ENCODE measurements at places on chromosomes 6 and 20.

GRCh38 chr6:117976030-117976651 is 69.1 kb downstream of the SLC35F1 start:
- peak; percentile 32 for DNase-seq

- DNase-seq = no peak
These were observed 31.5 kb downstream of the SNX5 start for GRCh38 chr20:17936761-17937732.

DNA sequence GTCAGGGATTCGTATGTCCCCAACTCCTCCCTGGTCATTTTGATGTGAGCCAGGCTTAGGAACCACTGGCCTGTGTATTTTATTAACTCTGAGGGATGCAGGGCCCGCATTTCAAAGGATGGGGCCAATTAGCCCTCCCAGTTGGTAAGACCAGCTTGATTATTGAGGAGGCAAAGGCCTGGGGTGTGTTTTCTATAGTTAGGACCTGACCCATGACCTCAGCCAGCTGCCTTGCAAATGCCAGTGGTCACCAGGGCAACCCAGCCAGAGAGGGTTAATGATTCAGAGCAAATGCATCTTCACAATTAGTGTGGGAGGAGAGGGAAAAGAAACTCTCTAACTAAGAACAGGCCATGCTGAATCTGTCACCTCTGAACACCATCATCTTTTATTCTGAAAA is 835.4 kb downstream of the MAFB start:
- no peak for DNase-seq

- no peak for DNase-seq
These were observed 103.1 kb downstream of the HIVEP2 start for GRCh38 chr6:142841915-142842314.

DNA sequence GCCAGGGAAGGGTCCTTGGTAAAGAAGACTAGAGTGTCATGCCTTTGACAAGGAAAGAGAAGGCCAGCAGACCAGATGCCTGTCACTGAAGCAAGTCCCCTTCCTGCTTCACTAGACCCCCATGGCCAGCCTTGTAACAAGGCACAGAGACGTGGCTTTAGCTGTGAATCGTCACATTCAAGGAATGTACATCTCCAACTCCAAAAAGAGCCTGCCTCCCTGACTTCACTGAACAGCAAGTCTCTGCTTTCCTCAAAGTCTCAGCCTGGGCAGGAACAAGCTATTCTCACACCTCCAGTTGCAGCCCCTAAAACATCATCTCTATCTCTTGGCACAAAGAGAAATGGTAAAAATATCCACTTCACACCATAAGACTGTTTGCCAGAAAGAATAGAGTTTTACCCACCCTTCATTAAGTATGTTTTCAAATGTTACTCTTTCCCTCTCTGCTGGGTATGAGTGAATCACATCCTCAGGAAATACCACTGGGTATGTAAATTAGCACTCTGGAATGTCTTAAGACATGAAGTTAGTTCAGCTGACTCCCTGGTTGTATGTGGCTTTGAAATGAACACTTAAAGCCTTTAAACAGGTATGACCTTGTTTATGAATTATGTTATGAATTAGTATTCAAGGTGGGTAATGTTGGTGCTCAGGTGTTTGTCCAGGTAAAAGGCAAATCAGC is 46.4 kb upstream of the NT5E start:
- DNase-seq = no peak

DNA sequence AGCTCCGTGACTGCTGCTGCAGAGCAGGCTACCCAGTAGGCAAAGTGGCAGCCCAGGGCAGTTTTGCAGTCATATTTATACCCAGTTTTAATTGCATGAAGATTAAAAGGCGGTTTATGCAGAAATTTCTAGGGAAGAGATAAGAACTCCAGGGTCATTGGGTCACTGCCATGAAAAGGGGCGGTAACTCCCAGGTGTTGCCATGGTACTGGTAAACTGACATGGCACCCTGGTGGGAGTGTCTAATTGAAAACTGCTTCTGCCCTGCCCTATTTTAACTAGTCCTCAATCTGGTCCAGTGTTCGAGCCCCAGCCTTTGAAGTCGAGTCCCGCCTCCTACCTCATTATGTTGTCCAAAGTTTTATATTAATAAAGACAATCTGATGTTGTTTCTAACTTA is 75.0 kb upstream of the FUCA2 start:
- no peak for DNase-seq

DNA sequence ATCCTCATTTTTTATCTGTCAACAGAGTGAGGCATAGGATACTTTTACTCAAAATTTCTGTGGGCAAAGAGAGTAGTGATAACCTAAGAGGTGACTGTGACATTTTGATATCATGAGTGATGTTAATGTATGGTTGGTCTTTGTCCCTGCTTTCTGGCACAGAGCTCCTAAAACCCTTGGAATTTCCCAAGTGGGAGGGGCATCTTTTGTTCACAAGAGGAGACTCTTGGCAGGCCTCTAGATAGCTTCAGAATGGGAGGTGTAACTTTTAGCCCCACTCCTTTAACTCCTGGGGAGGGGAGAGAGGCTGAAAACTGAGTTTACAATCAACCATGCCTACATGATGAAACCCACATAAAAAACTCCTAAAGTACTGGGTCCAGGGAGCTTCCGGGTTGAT is 527.8 kb downstream of the RFPL4B start:
- no peak for DNase-seq

DNA sequence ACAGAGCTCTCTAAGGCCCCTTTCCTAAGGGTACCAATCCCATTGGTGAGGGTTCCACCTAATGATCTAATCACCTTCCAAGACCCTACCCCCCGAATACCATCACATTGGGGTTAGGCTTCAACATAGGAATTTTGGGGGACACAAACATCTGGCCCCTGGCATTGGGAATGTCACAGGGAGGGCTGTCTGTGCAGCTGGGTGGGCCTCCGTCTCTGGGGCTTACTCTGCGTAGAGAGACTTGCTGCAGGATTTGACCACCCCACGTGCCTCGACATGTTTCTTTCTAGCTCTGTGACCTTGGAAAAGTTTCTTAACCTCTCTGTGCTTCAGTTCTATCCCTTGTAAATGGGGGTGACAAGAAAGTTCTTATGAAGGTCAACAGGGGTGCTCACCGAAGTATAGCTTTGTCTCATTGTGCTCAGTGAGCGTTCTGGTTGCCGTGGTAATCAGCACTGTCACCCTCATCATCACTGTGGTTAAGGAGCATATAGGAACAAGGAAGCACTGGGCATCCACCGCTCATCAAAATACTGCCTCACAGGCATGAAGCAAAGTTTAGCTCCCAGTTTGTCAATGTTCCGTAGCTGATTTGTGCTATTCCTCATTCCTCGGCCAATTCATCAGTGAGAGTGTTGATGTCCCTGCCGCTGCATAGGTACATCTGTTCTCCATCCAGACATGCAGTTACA is 152.8 kb downstream of the SYCP2 start:
- no peak for DNase-seq

DNA sequence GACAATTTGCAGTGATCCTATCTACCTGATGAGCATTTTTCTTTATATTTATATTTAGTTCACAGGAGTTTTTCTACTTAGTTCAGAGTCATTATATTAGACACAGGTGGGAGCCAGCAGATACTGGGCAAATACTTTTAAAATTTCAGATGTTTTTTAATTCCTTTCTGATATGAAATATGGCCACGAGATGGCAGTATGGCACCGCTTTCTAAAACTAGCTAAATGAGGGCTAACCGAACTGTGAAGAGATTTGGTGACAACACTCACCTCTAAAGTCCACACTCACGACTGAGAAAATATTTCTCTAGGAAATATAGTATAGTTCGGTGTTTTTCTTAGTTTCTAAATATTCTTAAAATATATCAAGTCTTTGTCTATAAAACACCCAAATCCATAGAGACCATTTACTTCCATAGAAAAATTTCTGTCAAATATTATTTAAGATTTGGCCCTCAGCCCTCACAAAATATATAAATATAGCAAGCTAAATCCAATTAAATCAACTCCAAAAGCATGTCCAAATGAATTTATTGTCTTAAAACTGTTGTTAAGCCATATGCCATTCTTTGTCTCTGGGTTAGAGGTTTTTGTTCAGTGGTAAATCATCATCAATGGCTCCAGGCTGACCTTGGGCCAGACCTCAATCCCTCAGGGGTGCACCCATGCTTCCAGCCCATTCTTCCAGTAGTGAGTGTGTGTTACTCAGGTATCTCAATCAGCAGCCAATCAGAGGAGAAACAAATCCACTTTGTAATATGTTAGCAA is 63.6 kb downstream of the HUS1B start:
- peak; percentile 32 for DNase-seq

- no peak for DNase-seq
These were observed 828 bp downstream of the HCK start for GRCh38 chr20:32052778-32053362.

DNA sequence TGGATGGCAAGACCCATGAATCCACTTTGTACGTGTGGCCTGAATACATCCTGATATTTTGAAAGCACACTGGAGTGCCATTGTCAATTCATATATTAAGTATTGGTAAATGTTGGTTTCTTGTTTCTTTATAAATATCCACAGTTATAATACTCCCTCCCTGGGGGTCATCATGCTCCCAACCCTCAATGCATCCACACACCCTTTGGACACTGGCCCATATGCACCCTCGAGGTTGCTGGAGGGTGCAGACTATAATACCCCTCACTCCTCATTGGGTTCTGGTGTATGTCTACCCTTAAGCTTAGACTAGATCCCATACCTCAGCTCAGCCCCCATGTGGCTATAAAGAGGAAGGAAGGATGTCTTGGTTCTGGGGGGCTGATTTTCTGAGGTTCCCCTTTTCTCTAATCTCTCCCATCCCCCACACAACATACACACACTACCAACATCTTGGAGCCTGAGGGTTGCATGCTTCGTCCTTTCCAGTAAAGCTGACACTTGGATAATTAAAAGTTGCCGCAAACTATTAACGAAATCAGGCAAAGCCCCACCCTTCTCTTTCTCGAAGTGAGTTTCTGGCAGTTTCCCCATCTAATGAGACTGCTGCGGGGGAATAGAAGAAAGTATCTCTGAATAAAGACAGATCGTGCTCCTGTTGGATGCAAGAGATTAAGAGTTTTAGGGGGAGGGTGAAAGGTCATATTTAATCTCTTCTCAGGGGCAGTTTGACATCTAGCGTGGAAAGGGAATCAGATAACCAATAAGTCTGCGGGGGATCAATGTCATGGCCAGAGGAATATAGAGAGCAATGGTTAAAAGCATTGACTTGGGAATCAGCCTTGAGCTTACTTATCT is 7.4 kb downstream of the PIM1 start:
- DNase-seq = no peak

DNA sequence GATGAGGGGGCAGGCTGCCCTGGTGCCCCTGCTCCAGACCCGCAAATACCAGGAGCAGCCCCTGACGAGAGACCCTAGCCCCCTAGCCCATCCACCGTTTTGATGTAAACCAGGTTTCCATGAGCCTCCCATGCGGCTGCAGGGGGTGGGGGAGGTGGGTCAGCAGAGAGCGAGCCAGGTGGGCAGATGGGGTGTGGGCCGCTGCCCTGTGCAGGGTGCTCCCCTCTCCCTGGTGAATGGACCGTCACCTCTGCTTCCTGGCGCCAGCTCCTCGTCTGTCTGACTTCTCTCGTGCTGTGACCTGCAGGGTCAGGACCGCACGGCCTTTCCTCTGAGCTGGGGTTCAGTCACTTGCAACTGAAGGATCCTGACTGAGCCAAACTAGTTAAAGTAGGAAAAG is 15.7 kb upstream of the BHLHE23 start:
- DNase-seq = no peak

DNA sequence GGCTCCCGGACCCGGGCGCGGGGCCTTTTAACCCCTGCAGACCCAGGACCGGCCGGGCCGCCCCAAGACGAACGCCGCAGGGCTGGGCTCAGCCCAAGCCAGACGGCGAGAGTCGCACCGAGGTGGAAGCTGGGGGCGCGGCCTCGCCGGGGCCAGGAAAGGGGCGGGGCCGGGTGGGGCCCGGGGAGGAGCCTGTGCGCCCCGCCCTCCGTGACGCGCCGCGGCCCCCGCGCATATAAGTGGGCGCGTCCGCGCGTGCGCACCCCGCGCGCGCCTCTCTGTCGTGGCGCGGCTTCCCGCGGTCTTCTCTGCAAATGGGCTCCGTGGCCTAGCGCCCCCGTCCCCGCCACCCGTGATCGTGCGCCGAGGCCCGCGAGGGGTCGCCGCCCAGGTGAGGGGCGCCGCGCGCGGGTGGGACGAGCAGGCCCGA is at the start of gene PPDPF:
Gene PPDPF, plus strand, starts transcription at position 262 of the 430 bp plus-strand sequence. CDS start 544 bp downstream, outside the sequence.
- peak; percentile 97 for DNase-seq

DNA sequence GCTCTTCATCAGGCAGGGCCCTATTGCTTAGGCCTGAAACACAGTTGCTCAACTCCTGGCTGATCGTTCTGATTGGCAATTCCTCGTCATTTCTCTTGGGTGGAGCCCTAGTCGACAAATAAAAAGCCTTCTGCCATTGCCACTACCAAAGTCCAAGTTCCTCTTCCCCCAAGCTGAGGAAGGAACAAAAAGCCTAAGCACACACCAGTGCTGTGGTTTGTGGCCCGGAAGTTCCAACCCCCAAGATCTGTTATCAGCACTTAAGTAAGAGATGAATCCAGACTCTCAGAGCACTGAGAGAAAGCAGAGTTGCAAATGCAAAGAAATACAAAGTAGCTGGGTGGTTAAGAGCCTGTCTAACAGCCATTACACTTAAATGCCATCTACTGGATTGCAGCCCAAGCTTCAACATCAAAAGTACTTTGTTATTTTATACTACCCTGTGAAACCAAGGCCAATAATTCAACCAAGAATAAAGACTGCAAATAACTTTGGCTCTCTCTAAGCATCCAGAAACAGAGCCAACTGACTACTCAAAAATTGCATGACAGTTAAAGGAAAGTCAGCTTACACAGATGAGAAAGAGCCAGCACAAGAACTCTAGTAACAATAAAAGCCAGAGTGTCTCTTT is 1024.0 kb downstream of the GRIK2 start:
- DNase-seq = no peak

- no peak for DNase-seq
These were observed 139.3 kb downstream of the FOXC1 start for GRCh38 chr6:1749041-1749440.

- DNase-seq = no peak
These were observed 9.7 kb downstream of the PCMTD2 start for GRCh38 chr20:64265201-64265600.

- DNase-seq = no peak
These were observed 71.1 kb downstream of the LAMA4 start for GRCh38 chr6:112183271-112183671.

- no peak for DNase-seq
These were observed 34.6 kb upstream of the PXDC1 start for GRCh38 chr6:3786141-3786540.

GRCh38 chr6:2478200-2478599 is 232.8 kb upstream of the GMDS start:
- no peak for DNase-seq

- DNase-seq = no peak
These were observed 84.7 kb downstream of the UST start for GRCh38 chr6:148831531-148831930.

DNA sequence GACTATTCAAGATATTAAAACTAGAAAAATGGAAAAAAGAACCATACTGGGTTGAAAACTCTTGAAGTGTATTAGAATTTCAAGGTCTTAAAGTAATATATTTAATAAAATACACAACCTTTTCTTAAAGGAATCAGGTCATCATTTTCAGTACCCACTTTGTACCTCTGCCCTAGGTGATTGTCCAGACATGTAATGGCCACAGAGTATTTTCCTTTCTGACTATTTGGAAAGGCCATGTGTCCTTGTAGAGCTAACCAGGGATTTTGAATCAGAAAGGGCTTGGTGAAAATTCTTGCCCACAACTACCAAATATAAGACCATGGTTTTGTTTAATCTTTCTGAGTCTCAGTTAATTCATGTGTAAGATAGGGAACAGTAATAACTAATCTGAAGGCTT is 91.4 kb upstream of the MLIP start:
- no peak for DNase-seq

GRCh38 chr6:73145690-73146089 is 79.6 kb downstream of the KHDC1L start:
- no peak for DNase-seq

GRCh38 chr20:59002874-59003399 is 4.1 kb downstream of the CTSZ start:
- no peak for DNase-seq
